ENCODE measurements at places on chromosomes 5 and 9.

DNA sequence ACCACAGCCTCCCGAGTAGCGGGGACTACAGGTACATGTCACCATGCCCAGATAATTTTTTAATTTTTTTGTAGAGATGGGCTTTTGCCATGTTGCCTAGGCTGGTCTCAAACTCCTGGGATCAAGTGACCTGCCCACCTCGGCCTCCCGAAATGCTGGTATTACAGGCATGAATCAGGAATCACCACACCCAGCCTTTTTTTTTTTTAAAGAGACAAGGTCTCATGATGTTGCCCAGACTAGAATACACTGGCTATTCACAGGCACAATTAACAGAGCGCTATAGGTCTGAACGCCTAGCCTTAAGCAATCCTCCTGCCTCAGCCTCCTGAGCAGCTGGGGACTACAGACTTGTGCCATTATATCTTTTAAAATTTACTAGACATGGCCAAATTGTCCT is 36.1 kb downstream of the GEMIN5 start:
- no peak for DNase-seq

DNA sequence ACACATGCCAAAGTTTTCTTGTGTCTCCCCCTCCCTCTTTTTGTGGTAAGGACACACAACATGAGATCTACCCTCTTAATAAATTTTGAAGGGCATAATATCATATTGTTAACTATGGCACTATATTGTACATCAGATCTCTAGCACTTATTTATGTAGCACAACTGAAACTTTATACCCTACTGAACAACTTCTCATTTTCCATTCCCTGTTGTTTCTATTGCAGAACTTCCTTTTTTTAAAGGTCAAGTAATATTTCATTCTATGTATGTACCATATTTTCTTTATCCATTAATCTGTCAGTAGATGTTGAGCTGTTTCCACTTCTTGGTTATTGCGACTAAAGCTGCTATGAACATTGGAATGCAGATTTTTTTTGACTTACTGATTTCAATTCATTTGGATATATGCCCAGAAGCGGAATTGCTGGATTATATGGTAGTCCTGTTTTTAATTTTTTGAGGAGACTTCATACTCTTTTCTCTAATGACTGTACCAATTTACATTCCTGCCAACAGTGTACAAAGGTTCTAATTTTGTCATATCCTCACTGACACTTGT is 305.3 kb downstream of the PRR16 start:
- DNase-seq: no peak

- no peak for DNase-seq
These were observed 165.8 kb upstream of the NR3C1 start for GRCh38 chr5:143569213-143569701.

- no peak for DNase-seq
These were observed 68.2 kb downstream of the NR2F1-AS1 start for GRCh38 chr5:93512799-93513198.

DNA sequence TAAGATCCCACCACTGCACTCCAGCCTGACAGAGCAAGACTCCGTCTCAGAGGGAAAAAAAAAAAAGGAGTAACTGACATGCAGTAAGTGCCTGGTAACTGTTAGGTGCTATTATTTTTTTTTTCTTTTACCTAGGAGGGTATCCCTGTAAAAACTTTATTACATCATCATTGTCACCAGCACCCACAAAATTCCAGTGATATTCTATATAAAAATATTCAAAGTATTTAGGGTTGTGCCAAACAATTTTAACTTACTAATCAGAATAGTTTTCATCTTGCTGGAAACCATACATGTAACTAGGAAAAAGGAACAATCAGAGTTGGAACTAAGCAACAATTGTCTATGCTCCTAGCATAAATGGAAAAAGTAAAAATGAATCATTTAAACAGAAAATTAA is 112.4 kb downstream of the SSBP2 start:
- no peak for DNase-seq

- DNase-seq: no peak
These were observed 191.8 kb downstream of the ESM1 start for GRCh38 chr5:54793468-54794134.

GRCh38 chr5:175235251-175235960 is 208.6 kb downstream of the DRD1 start:
- no peak for DNase-seq

GRCh38 chr5:83197326-83197967 is 120.1 kb downstream of the XRCC4 start:
- DNase-seq: no peak

DNA sequence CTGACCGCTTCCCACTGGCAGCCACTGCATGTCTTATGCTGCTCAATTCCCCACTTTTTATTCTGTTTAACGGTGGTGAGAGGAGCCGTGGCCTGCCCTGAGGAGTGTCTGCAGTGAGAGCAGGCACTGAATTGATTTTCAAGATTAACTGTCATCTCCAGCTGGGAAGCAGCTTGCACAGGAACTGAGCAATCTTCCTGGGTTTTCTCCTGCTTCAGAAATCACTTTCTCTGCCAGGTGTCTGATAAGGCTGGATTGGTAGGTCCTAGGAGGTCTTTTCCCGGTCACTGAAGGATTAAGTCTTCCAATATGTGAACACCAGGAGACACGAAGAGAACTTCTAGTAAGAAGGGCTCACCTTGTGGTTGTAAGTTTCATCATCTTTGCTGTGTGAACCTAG is 181.1 kb upstream of the RAD23B start:
- no peak for DNase-seq

- no peak for DNase-seq
These were observed 2.4 kb downstream of the SLC36A1 start for GRCh38 chr5:151449839-151450238.

Data from NB4 (cell line).